ENCODE measurements at places on chromosomes 4 and X. TPM values are rescaled to one million over a fixed set of nuclear protein-coding genes. Genes with fewer than 3 reads are reported as not detected.

Gene TLL1
- total RNA-seq: 3.8 TPM

Gene HEPH
- 0.13 TPM for total RNA-seq

Gene CFAP99
- under 0.01 TPM for total RNA-seq

Gene GPR34
- not detected for total RNA-seq

All from articular chondrocyte of knee joint (primary cell).